Cardiac septum (tissue), 1 donor: ENCODE measurements at places on chromosomes 7 and 10.

- no peak for DNase-seq
Measured at GRCh38 chr7:129266181-129266580, 41.4 kb downstream of the AHCYL2 start.

DNA sequence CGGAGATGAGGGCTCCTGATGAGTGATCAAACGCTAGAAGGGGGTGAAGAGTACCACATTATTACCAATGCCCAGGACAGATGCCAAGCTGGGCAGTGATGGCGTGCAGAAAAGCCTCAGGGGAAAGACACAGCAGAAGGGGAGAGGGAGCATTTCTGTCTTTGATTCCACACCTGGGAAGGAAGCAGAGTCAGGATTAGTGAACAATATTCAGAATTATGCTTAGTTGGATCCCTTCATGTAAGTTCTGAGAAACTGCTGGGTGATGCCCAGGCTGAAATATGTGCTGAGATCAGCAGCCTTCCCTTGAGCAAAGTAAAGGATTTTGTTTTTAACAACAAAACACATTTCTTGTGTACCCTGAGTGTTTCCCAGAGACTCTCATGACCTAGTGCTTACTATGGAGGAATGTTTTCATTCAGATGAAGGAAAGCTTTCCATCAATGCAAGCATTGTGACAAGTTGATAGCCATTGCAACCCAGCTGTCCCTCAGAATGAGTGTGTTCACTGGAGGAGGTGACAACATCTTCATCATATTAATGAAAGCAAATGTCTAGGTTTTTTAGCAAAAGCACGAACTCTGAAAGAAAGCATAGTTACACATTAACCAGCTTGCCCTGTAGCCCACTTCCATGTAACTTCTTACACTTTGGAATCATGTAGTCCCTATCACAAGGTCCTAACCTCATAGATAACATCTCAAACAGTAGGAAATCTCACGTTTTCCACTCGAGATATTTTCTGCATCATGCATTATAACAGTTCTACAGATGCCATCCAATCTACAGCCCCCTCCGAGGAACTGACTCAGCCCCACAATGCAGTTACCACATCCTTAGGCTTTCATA is 23.8 kb upstream of the AKR1C1 start:
- DNase-seq: no peak

DNA sequence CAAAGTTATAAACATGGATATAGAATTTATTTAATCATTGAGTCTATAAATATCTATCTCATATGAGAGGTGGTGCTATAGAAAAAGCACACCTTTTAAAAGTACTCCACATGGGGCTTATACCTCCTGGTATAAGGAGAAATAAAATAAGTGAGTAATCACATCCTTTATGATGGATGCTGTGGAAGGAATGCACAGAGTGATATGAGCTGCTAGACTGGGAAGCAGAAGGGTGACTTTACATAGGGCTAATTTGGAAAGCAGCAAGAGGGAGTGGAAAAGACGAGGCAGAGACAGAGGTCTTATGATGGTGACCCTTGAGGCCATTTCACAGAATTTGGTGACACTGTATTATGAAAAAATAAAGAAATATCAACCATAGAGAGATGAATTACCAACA is 59.4 kb upstream of the AHR start:
- no peak for DNase-seq

- peak; percentile 39 for DNase-seq
Measured at GRCh38 chr10:128710098-128710797, 584.0 kb upstream of the MKI67 start.

DNA sequence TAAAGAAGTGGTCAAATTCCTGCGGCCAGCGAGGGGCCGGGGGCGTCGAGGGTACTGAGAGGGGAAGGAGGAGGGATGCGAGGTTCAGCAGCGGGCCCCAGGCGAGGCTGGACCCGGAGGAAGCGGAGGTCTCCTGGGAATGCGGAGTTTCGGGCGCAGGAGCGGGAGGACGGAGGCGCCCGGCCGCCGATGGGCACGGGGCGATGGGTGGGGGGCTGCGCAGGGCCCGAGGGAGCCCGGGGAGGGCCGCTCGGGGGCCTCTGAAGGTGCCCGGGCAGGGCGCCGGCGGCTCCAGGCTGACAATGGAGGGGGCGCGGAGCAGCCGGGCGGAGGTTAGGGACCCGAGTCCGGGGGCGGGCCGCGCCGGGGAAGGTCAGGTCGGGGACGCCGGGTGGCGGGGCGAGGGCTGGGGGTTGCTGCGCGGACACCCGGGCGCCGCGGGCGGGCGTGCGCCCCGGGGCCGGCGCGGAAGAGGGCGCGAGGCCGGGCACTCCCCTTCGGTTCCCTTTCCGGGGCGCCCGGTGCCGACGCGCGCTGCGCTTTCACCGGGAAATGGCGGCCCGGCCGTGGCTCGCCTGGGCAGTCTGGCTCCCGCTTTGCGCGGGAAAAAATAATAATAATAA is 683 bp downstream of the MACROH2A2 start:
- DNase-seq: no peak

DNA sequence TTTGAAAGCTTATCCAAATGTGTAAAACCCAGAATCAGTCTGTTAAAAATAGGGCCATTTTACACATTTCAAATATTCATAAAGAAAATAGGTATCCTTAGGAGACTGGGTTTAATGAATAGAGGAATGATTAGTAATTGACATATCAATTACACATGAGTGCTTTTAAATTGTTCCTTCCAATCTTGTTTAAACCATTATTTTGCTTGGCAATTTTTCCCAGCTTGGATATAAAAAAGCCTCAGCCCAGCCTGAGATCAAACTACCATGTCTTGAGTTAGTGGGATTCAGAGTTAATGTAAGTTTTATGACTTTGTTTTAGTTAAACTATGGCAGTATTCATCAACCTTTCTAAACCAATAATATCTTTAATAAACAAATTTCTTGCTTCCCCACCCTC is 28.3 kb downstream of the PARP12 start:
- DNase-seq: no peak

DNA sequence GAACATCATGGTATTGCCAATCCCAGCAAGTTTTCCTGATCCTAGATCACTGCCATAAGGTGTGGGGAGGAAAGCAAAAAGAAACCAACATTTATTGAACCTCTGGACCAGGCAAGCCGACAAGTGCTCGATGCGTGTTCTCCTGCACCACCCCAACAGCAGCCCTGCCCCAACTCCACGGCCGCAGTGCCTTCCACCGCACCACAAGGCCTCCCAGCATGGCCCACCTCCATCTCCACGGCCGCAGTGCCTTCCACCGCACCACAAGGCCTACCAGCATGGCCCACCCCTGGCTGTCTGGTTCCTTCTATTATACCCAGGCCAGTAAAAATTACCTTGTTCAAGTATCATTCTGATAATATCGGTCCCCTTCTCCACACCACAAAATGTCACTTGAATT is 8.7 kb downstream of the HIPK2 start:
- no peak for DNase-seq

- DNase-seq: no peak
Measured at GRCh38 chr10:77034240-77034639, 603.4 kb downstream of the KCNMA1 start.

GRCh38 chr7:106070201-106070551 is 41.9 kb downstream of the SYPL1 start:
- no peak for DNase-seq

- peak; percentile 69 for DNase-seq
Measured at GRCh38 chr7:379456-380138, 89.6 kb downstream of the FOXL3 start.

- peak; percentile 20 for DNase-seq
Measured at GRCh38 chr7:157926107-157926506, 589.3 kb downstream of the DNAJB6 start.

DNA sequence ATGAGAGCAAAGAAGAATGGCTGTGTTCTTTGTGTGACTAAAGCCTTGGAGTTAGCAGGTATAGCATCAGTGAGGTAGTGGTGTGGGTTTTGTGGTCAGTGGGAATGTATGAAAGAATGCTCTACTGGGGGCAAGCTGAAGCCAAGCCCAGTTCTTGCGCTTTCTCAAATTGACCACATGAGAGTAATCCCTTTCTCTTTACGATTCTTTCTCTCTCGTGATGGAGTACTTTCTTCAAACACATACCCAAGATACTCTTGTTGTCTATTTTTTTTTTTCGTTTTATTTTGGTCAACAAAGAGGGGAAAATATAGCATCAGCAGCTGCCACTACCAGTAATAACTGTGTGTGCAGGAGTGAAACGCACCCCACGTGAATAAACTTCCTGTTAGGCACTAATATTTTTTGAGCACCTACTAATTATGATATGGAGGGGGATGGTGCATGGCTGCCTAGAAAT is 8.4 kb upstream of the PANK1 start:
- DNase-seq: no peak

DNA sequence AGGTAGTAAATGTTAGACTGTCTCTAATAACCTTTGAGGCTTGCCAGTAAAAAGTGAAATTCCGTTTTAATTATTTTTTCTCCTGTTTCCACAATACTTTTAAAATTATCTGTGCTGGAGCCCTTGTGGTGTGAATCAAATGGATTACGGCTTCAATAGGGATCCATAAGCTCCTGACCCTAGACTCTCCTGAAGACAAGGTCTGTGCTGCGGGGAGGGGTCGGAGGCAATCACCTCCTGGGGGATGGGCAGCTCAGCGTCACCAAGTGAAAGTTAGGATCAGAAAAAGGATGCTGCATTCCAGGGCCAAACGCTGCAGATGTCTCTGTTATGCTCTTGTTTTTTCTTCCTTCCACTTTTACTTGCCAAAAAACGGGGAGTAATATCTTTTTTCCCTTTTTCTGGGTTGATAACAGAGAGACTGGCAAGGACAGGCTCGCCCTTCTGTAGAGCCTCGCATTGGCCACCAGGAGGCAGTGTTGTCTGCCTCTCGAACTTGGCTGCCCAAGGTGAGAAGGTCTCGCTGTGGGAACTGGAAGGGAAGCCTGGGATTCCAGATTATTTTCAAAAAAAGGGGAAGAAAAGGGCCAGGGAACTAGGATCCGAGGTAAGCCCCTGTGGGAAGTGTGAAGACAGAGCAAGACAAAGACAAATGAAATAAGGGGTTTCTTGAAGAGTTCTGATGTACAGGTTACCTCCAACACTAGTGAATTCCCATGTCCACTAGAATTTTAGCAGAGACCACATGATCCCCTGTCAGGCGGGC is 621.9 kb downstream of the ACTR3B start:
- DNase-seq: no peak

DNA sequence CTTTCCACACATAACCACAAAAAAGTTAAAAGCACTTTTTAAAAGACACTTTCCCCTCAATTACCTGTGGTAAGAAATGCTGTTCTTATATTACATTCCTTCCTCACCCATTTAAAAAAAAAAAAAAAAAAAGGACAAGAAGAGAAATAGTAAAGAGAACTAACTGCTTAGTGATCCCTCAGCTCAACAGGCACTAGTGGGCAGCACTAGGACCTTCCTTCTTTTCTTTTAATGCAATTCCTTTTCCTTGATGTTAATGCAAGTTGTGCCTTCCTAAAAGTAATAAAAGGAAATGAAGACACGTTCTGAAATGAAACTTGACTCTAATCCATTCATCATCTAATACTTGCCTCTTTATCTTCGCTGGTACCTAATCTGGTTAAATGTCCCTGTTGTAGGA is 189.7 kb downstream of the TCF7L2 start:
- DNase-seq: no peak

DNA sequence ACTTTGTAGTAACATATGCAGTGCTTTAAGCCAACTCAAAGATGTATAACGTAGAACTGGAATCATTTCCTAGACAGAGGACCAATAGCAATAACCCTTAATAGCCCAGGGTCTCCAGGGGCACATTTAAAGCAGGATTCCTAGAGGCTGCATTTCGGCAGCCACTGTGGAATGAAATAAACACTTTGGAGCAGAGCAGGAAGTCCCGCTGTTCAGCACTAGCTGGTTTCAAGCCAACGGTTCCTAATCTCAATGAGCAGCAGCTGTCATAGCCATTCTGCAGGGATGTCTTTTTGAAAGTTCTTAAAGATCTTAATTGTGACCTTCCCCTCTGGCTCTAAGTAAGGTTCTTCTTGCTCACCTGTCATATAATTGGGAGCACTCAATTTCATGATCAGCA is 18.4 kb upstream of the MACROH2A2 start:
- no peak for DNase-seq

DNA sequence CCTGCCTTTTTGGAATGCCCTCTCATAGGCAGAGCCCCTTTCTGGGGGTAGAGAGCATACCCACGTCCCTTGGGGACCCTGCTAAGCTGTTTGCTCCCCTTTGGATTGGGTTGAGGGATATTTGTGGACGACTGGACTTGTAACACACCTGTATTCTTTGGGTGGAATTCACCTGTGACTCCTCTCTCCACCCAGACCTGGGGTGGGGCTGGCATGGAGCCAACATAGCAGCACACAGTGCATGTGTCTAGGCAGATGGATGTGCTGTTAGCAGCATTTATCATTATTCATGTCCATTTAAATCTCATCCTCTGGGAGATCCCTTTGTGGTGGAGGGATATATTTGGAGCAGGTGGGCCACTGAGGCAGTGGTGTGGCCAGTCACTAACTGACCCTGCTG is 51.0 kb downstream of the CDH23 start:
- DNase-seq: no peak

DNA sequence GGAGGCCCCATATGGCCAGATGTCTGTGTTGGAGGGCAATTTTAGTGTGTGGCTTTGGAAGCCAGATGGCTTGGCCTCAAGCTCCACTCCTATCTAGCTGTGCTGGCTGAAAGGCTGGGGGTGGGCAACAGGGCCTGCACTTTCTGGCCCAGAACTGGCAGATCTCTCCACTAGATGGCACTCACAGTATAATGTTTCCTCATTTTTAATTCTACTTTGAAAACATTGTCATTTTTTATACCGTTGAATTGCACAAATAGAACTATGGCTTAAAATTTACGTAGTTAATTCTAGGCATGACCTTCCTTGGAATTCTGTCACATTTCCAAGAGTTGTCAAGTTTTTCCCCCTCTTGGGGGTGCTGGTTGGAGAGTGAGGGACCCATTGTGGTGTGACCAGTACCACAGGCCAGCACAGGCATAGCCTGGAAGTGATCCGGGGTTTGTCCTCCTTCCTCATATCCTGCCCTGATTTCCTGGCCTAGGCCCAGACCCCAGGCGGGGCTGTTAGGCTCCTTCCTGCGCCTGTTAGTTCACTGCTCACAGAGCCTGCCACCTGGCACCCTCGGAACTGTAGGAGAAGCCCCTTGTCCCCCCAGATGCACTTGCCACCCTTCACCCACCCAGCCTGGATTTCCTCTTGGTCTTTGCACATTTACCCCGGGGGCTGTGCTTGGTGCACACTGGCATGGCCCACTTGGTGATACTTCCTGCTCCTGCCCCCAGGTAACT is 52.8 kb downstream of the ARHGAP22 start:
- peak; percentile 20 for DNase-seq

DNA sequence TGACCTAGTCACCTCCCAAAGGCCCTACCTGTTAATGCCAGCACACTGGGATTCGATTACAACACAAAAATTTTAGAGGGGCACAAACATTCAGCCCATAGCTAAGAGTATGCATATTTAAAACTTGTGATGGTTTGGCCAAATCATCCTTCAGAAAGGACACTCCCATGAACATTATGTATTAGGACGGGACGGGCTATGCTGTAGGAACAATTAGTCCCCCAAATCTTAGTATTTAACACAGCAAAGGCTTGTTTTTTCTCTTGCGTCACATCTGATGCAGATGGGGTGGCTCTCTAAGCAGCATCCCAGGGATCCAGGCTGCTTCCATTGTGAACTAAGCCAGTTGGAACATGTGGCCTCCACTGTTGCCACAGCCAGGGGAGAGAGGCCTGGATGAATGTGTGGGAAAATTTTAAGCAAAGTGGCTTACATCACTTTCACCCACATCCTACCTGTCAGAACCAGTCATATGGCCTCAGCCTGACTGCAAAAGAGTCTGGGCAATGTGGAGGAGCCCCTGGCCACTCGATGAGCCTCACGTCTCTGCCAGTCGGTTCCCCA is 26.6 kb downstream of the CHST3 start:
- no peak for DNase-seq
